ENCODE measurements at places on chromosomes 3 and 15.
A peak's percentile ranks its signal among the peaks of the same experiment; 100 is the strongest.

GRCh38 chr15:95417761-95418160 lies 912.7 kb upstream of the NR2F2 start:
- DNase-seq = no peak

- no peak for DNase-seq
These were observed 123.1 kb downstream of the CHCHD6 start for GRCh38 chr3:126827121-126827520.

GRCh38 chr15:88061452-88061851 lies 195.1 kb downstream of the NTRK3 start:
- no peak for DNase-seq

- no peak for DNase-seq
These were observed 16.3 kb downstream of the BHLHE40 start for GRCh38 chr3:4995500-4996053.

GRCh38 chr15:67043939-67044771 lies 21.2 kb upstream of the SMAD3 start:
- DNase-seq = peak; percentile 77

DNA sequence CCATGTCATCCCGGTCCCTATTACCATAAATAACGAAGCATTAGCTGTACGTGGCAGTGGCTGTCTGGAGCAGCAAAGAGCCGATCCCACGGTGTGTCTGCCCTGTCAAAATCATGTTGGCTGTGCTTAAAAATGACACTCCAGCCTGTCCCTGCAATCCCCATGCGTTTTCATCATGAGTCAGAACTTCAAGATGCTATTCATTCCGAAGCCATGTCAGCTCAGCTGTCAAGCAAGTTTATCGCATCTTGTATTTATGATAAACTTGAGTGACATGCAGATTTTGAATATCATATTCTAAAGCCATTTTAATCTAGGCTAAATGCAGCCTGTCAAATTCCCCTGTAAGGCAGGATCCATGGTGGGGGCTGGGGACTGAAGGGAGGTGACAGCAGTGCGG lies 152.4 kb downstream of the TJP1 start:
- DNase-seq = no peak

GRCh38 chr3:63349583-63350573 lies 71.8 kb downstream of the SYNPR start:
- DNase-seq = peak; percentile 35

GRCh38 chr3:194141415-194142155 lies 5.6 kb downstream of the HES1 start:
- peak; percentile 95 for DNase-seq

GRCh38 chr3:187208159-187208558 lies 10.9 kb downstream of the RTP1 start:
- no peak for DNase-seq

DNA sequence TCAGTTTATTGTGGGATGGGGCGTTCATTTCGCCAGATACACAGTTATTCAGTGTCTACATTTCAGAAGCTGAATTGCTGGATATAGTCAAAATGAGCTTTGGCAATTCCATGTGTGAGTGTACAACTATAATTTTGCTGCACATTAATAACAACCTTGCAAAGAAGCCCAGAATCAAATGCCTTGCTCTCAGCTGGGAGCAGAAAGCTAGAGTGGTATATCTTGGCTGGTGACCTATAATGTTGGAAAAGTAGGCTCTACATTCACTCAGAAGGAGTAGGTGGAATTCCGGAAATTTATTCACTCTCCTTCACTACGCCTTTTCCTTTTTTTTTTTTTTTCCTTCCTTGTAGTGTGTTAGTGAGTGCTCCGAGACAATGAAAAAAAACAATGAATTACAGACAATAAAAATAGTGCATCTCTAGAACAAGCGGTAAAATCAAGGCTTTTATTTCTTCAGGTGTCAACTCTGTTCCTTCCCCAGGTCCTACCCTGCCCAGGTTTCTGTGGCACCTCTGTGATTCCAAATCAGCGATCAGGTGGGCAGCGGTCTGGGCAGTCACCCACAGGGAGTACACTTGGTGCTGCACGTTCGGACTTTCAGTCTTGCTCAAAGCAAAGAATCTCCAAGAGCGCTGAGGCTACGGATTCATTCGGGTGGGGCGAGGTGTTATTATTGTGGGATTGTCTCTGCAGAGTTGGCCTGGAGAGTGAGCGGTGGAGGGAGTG lies 910 bp upstream of the ARPP21 start:
- no peak for DNase-seq

- DNase-seq = no peak
These were observed 47.8 kb downstream of the KCNMB2 start for GRCh38 chr3:178583963-178584575.

- DNase-seq = no peak
These were observed 134.4 kb downstream of the MDFIC2 start for GRCh38 chr3:70177881-70178645.

- no peak for DNase-seq
These were observed 148.4 kb downstream of the USP13 start for GRCh38 chr3:179801263-179801662.

DNA sequence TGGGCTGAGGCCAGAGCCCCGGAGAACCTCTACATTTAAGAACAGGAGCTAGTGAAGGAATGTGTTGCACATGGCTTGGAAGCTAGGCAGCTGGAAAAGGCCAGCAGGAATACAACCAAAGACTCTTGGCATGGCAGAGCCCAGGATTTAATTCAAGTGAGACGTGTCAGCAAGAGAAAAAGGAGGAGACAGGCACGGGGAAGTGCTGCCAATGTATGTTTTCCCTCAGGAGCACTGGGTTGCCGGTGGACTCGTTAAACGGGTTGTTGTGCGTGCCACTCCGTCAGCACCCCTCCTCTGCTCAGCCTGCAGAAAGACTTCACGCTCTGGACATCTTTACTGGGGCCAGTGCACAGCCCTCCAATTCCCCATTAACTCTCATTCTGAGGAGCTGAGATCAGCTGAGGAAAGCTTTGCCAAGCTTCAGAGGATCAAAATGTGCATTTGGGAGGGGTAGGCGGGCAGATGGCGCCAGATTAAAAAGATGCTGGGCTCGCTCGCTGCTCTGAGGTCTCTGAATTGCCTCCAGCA lies 103.7 kb downstream of the PDZRN3 start:
- peak; percentile 92 for DNase-seq

GRCh38 chr3:30341851-30342250 lies 264.6 kb upstream of the TGFBR2 start:
- no peak for DNase-seq

DNA sequence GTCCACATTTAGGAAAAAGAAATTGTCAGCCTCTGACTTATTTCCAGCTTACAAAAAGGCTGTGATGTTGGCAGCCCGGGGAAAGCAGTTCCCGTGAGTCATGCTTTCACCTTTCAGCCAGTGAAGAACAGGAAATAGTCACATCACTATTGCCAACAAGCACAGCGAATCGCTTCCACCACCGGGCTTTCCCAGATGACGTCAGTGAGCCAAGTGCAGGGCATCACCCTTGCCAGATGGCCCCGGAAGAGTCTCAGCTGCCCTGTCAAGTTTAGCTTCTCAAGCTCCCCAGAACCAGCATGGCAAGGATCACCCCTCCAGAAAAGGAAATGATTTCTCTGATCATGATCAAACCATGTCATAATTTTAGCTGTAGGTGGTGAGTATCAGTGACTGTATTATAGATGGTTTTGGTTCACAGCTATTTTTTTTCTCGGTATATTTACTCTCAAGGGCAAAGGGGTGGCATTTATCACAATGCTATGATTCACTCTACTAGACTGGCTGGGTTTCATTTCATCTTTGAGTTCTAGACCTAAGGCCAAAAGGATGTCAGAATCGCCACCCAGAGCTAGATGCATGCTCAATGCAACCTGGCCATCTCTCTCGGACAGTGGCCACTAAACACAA lies 32.9 kb downstream of the B3GNT5 start:
- peak; percentile 88 for DNase-seq

GRCh38 chr15:29208352-29208751 lies 61.3 kb downstream of the NSMCE3 start:
- peak; percentile 44 for DNase-seq

DNA sequence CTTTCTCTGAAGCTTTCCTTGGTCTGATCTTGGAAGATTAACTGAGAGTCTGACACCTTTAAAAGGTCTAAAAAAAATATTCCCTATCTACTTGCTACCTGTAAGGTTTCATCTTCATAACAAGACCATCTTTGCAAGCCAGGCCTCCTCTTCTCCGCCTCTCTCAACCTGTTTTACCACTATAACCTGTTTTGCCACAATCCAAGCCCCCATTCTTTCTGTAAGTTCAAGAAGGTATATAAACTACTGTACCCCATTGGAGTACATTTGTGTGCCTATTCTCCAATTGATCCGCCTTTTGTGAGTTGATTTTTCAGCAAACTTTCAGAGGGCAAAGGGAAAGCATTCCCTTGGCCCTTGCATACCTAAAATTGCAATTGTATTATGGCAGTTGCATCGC lies 319.3 kb upstream of the NECTIN3 start:
- DNase-seq = no peak

DNA sequence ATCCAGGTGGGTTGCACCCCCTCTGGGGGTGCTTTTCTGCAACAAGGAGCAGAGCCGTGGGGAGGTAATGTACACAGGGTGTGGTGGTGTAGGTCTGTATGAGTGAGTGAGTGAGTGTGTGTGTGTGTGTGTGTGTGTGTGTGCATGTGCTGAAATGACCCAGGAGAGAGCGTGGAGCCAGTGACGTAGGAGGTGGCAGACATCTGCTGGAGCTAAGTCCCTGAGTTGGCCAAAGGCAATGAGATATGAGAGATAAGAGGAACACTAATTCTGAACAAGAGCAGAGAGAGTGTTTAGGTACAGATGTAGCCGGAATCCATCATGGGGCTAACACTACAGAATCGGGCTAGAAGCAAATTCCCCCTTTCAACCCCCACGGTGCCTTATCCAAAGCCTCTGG lies 27.6 kb downstream of the BDH1 start:
- DNase-seq = no peak

DNA sequence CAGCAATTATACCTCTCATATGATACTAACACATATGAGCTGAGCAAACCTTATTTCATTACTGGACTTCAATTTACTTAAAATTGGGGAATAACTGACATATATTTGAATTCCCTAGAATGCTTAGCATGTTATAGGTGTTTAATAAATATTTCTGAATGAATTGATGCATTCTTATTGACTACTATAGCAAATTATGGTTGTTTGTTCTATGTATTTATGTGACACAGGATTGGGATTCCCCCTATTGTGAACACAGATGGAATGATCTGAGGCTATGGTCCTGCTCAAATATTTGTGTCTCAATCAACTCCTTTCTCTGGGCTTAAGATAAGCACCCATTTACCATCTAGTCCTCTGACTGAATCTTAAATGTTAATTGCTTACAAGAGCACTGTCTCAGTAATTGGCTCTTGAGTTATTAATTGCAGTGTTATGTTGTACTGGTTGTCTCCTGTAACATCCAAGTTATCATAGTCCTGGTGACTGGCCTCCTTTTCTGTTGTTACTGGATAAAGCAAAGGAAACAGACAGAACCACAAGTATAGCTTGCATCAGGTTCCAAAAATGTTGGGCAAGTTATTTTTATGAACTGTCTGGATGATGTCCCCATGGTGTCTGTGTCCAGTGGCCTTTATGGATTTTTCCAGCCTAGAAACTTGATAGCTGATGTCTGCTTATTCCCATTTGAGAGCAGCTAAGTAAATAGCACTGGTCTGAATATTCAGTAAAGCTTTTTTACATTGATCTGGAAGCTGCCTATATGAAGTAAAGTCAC lies 2.3 kb upstream of the UACA start:
- peak; percentile 31 for DNase-seq

DNA sequence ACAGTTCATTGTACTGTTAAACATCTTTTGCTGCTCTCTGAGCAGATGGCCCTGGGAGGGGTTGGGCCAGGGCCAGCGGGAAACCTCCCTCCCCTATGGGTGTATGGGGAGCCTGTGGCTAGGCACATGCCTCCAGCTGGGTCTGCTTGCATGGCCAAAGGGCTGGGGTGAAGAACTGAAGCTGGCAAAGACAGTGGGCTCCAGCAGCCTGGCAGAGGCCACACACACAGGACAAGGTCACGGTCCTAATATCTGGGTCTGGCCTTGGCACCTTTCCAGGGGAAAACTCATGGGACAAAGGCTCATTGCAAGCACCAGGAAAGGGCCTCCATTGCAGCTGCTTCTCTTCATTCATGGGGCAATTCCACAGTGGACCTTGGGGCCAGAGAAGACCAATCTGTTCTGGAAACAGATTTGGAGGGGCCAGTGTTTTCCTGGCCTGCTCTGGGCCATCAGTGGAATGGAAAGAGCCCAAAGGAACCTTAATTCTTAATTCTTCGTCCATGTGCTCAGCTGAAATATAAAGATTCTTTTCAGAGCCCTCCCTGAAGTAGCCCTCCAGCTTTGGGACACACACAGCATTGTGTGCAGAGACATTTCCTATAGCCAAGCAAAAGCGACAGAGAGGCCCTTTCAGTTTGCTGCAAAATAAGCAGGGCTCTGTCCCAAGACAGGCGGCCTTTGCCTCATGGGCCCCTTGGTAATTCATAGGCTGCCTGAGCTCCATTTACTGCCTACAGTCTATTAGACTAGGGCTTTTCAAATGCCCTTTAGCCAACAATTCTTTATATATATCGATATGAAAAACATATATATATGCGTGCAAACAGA lies 11.3 kb upstream of the LIMD1 start:
- peak; percentile 87 for DNase-seq

DNA sequence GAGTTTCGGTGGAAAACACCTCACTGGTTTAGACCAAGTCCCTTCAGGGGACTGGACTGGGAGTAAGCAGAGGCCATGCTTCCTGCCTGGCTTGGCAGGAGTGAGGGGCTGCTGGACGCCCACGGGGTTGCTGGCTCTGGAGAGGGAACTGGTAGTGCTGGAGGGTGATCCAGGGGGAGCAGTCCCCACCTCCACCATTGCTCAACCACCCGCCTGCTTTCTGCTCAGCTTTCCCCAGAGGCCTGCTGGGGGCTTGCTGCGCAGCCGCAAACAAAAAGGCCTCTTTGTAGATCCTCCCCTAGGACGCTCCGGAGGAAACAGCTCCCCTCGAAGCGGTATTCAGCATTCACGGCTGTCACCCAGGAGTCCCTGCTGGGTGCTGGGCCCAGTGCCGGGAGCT lies 33.5 kb downstream of the EBLN2 start:
- no peak for DNase-seq

- DNase-seq = no peak
These were observed 70.7 kb downstream of the IQSEC1 start for GRCh38 chr3:13002398-13003124.

GRCh38 chr3:114624571-114625181 lies 330.8 kb downstream of the TIGIT start:
- DNase-seq = peak; percentile 92

DNA sequence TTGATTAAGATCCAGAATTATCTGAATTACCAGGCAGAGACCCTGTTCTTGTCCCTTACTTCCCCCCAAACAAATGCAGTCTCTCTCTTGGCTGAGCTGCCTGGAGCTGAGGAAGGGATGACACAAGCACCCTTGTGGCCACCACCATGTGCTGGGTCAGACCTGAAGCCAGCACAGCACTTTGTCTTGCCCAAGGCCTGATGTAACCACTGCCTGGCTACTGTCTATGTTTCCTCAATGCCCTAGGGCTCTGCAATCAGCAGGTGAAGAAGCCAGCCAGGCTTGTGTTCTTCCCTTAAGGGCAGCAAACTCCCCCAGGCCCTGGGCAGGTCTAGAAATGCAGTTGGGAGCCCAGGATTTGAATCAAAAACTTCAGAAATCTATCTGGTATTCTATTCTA lies 15.8 kb upstream of the CASR start:
- DNase-seq = no peak

GRCh38 chr15:57427367-57427821 lies 51.1 kb downstream of the CGNL1 start:
- DNase-seq = no peak

Data from femur (tissue), 1 donor.